ENCODE measurements at places on chromosomes 6 and 20.

DNA sequence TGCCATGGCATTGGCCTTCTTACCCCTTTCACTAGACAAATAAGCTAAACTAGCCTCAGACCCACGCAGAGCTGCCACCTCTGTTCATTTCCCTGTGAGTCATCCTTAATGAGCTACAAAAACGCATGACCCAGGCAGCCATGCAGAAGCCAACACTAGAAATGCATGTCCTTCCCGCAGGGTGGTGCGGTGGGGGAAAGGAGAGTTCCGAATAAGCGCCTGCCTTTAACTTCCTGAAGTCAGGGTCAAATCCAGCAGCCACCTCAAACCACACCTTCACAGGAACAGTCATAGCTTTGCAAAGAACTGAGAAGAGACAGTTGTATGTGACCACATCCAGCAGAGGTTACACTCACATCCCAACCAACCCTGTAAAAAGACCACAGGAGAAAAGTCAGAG, 40.4 kb downstream of the IRF4 start:
- DNase-seq, result no peak

DNA sequence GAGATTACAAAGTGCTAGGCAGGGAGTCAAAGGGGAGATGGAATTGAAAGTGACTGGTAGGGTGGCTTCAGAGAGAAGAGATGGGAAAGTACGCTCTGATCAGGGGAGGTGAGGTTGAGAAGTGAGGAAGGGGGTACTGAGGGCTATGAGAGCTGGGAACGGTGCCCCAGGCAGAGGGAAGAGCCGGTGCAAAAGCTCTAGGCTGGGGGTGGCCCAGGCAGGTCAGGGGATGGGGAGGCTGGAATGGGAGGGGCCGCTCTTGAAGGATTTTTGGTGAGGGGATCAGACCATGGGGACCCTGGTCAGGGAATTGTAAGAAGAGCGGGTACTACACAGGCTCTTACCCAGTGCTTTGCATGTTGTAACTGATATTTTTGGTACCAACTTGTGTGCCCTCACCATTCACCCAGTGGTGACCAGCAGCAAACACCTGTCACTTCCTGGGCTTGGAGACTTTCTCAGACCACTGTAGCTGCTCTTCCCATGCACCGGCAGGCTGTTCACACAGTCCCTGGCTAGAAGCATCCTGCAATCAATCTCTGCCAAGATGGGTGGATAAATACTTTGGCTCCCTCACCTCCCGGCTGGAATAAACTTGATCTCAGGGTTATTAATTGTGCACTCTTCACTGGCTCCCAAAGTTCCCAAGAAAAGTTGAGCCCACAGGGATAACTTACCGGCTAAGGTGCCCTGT, 24.0 kb downstream of the PCK1 start:
- DNase-seq, result no peak

- DNase-seq, result no peak
Observed at GRCh38 chr6:158910484-158911440, 89.2 kb downstream of the RSPH3 start.

GRCh38 chr6:7960848-7961247, 50.3 kb upstream of the TXNDC5 start:
- DNase-seq, result no peak

DNA sequence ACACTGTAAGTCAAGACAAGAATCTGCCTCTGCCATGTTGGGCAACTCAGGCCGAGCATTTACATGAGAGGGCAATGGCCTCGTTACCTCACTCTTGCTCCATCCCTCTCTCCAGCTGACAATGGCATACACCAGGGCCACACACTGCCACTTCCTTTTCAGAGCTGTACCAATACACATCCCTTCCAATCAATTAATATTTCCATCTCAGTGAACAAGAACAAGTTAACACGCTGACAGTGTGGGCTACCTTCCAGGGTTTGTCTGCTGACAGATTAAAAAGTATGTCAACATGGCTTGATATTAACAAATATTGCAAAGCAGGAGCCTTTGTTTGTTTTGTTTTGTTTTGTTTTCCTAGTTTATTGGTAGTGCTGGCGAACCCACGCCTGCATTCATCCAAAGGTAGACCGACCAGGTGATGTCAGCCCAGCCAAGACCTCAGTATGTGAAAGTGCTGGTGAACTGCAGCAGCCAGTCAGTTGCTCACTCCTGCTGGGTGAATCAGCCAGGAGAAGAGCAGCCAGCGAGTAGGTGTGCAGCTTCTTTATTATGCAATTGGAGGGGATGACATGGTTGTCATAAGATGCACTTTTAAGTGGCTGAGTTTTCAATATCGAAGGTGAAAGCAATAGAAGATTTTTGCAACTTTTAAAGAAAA, 487.3 kb upstream of the JARID2 start:
- DNase-seq, result peak; percentile 12

GRCh38 chr6:147711476-147711875, 203.0 kb downstream of the SAMD5 start:
- DNase-seq, result no peak

DNA sequence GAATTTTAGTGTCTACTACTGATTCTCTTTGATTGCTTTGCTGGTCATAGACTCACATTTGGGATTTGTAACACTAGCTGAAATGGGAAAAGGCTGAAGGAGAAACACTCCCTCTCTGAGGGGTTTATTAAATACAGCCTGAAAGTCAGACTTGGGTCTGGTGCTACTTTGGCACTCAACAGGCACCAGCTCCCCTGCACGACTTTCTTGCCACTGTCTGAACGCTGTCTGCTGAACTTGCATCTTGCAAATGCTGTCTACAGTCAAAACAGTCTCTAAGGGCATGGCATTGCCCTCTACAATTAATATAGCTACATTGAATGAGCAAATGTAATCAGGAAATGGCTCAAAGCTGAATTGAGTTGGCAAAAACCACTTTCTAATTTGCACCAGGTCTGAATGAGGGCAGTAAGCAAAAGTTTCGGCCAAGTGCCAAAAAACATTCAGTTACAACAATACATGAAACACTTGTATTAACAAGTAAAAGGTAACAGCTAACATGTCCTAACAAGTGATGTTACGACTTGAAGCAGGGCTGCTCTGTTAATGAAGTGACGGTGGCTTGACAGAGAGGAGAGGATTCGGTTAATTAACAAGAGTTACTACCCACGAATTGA, 119.5 kb downstream of the FOXC1 start:
- DNase-seq, result no peak

DNA sequence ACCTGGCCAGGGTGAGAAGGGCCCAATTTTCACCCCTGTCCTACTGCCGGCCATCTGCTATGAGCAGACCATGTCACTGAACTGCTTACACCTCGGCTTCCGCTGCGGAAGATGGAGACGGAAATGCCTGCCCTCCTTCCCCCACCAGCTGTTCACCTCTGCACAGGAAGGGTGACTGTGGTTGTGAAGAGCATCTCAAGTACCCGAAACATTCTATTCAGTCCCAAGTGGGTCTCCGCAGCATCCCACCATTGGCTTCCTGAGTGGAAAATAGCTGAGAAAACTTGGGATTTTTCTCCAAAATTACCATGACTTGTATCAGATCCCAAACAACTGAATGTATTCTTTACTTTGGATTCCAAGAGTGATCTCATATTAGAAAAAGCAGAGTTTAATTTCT, 16.1 kb downstream of the DOK5 start:
- DNase-seq, result no peak

DNA sequence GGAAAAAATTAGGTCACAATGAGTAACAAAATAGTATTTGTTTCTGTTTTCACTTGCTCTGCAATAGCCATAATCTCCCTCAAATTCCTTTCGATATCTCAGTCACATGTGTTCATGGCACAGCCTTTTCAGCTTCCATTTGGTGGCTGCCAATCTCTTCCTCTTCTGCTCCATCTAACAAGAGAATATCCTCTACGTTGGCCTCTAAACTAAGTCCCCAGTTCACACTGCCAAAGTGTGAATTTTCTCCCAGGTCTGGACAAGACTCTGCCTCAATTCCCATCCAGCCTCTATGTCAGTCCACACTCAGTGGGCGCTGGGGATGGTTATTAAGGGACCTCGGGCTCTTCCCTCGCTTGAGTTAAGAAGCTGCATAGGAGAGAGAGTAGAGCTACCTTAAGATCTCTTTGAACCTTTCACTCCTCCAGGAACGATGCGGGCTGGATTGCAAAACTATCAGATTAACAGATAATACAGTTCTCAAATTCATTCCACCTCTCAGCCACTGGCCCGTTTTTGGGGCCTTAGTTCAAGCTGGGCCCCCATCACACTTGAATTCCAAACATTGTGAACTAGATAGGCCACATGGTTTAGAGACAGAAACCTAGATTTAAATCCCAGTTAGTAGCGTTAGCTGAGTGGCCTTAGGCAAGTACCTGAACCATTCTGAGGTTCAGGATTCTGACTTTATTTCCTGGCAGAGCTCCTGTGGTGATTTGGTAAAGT, 250.2 kb upstream of the QKI start:
- DNase-seq, result no peak

GRCh38 chr6:47785182-47785581, 3.4 kb downstream of the OPN5 start:
- no peak for DNase-seq
